Renal pelvis (tissue), 12 donors: ENCODE measurements at places on chromosomes 1 and 21. TPM values are rescaled to one million over a fixed set of nuclear protein-coding genes. Genes with fewer than 3 reads are reported as not detected.

The NT5C1A gene
- 0.27 TPM for polyA plus RNA-seq

The RNF220 gene
- 101 TPM for polyA plus RNA-seq

GRCh38 chr21:36079010-36079649 lies 9.3 kb downstream of the CBR1 start:
- DNase-seq, result no peak

DNA sequence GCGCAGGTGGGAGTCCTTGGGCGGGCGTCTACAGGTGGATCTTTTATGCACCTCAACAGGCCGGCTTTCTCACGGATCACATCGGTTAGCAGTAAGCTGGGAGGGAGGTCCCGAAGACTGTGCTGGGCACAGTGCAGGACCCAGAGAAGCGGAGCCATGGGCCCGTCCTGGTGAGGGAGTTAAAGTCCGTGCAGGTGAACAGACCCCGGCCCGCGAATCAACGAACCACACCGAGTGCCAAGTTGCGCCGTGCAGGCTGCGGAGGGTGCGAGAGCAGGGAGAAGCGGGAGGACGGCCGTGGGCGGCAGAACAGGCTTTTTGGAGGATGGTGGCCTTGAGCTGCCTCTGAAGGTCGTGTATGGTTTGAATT lies 233.3 kb downstream of the SDCCAG8 start:
- no peak for DNase-seq

GRCh38 chr1:241061062-241061461 lies 295.9 kb downstream of the RGS7 start:
- no peak for DNase-seq

GRCh38 chr1:42680921-42681683 lies 1.1 kb upstream of the YBX1 start:
- no peak for DNase-seq

- DNase-seq, result peak; percentile 43
Observed at GRCh38 chr1:48469616-48470480, 2.2 kb downstream of the SPATA6 start.

DNA sequence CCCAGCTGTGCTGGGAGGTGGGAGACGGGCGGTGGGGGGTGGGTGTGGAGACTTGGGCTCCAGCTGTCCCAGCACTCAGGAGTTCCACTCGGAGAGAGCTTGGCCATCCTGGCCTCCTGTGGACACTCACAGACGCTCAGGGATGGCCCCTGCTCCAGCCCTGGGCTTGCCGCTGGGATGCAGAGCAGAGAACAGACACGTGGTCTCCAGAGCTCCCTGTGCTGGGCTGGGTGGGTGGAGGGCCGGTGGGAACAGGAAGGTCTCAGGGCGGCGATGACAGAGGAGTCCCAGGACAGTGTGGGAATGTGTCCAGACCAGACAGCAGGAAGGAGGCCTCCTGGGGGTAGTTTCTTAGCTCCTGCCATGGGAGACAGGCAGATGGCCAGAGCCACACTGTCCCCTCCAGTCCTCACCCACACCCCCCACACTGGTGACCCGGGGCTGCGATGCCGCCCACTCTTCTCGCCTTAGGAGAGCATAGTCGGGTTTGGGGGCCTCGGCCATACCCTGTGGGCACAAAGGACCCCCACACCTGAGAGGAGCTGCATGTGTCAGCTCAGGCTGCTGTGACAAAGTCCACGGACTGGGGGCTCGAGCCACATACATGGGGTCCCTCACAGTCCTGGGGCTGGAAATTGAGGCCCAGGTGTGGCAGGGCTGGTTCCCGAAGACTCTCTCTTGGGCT lies 2.0 kb downstream of the KRTAP10-9 start:
- DNase-seq, result no peak

DNA sequence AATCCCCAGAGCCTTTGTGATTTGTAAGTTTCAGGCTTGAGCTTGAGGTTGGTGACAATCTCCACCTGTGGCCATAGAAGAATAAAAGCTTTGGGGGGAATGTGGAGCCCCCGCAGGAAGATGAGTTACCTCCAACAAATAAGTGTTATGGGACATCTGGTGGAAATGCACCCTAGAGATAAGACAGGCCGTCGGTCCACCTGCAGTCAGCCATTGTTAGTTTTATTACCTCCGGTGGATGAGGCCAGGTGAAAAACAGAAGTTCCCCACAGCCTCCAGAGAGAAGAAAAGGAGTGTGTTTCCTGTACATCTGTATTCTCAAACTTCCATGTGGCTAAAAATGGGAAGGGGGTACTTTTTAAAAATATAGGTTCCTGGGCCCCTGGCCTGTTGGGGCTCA lies 137.4 kb downstream of the KAZN start:
- DNase-seq, result no peak

DNA sequence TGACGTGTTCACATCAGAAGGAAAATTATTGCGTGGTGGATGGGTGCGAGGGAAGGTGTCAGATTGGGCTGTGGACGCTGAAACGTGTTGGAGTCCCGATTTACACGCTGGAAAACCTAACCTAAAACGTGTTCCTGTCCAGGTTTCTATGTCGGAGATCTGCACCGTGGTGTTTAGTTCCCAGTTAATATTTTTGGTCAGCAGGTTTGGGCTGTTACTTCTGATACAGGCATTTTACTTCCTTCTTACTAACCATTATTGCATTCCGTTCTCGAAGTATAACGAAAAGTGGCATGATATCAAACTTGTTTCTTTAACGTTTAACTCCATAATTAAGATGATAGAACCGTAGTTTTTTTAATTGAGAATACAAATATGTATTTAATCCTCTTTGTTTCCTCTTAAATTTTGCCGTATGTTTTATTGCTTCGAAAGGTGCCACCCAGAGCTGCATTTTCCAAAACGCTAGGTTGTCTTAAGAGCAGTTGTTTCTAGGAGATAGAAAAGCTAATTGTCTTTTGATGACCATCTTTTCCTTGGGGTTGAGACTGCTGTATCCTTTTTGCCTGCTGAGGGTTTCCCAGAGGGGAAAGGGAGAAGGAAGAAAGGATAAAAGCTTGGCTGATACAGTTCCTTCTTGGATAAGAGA lies 1.3 kb downstream of the ADARB1 start:
- no peak for DNase-seq

DNA sequence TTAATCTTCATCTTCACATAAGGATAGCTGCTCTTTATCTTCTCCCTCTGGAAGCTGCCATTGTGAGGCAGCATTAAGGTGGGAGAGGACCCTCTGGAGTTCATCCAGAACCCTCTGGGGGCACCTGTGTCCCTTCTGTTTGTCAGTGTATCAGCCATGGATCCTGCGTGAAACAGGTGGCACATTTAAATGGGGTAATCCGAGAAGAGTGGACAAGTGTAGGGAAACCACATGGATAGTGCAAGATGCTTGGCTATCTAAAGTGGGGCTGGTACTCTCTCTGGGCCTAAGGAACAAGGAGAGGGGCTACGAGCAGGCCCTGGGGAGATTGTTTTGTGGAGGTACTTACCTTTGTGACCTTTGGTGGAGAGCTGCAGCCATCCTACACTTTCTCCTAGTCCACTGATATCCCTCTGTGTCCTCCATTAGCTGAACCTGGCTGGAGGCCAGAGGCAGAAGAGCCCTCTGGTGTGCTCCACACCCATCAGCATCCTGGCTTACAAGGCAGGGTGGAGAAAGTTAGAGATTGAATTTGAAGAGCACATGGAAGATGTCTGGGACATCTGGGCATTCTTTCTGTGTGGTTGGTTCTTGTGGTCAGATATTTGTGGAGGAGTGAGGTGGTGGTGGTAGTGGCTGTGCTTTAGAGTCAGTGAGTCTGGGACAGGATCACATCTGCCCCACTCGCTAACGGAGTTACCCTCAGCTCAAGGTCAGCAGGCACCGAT lies 117.7 kb downstream of the FGGY start:
- no peak for DNase-seq

- DNase-seq, result no peak
Observed at GRCh38 chr1:3790500-3790923, 5.8 kb downstream of the LRRC47 start.
